ENCODE measurements at places on chromosomes 16 and 17.
A peak's percentile ranks its signal among the peaks of the same experiment; 100 is the strongest.

- no peak for DNase-seq
These were observed 62.6 kb upstream of the ERN1 start for GRCh38 chr17:64192589-64192988.

- DNase-seq = no peak
These were observed 15.3 kb downstream of the LCMT1 start for GRCh38 chr16:25126820-25127232.

GRCh38 chr16:3065069-3065741 lies at the start of gene IL32:
Gene IL32, plus strand, starts transcription at chr16:3065640. Its CDS starts 172 bp downstream, at chr16:3065812.
- no peak for DNase-seq

DNA sequence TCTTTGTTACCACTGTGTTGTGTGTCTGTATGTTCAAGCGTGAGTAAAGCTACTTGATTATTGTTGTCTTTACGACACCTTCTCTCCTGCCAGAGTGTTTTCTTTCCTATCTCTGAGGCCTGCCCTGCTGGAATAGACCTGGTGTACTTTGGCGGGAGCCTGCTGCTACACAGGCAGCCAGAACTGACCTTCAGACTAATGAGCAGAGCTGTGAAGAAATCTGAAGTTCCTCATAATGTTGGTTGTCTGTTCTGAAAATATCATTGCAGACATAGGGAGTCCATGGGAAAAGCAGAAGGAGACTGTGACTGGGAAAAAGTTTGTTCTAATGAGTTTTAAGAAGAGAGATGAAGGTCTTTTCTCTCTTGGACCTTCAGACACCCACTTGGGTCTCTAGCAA lies 9.8 kb downstream of the RHOT1 start:
- no peak for DNase-seq

DNA sequence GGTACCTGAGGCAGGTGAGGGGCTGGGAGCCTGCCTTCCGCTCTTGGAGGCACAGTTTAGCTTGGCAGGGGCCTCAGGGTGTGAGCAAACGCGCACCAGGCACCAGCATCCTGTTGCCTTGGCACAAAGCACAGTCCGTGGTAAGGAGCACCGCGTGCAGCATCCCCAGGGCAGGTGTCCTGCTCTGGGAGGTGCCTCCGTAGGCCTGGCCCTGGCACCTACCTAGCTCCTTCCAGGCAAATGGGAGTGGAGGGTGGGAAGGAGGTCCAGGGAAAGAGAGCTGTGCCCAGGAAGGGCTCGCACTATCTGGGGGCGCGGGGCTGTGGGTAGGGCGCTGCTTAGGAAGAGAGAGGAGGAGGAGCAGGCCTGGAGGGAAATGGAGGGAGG lies 3.1 kb upstream of the GSE1 start:
- DNase-seq = no peak

GRCh38 chr16:23408823-23409298 lies 44.1 kb downstream of the COG7 start:
- no peak for DNase-seq

GRCh38 chr16:49482690-49483089 lies 109.1 kb downstream of the C16orf78 start:
- DNase-seq = no peak

DNA sequence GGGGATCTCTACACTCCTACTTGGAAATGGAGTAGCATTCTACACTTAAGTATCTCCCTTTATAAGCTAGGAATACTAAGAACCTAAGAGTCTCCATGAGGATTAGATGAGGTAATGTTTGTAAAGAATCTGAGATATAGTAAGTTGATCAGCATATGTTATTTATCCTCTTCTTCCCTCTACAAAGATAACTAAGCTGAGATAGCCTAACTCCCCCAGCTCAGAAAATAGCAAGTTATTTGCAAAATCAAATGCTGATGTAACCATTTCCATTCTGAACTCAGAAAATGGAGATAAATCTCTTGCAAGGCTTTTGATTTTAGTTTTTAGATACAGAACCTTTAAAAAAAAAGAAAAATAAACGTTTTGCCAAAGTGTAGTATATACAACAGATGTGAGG lies 526.0 kb downstream of the MAF start:
- peak; percentile 12 for DNase-seq

GRCh38 chr16:14284930-14285512 lies 213.9 kb downstream of the MRTFB start:
- peak; percentile 58 for DNase-seq

DNA sequence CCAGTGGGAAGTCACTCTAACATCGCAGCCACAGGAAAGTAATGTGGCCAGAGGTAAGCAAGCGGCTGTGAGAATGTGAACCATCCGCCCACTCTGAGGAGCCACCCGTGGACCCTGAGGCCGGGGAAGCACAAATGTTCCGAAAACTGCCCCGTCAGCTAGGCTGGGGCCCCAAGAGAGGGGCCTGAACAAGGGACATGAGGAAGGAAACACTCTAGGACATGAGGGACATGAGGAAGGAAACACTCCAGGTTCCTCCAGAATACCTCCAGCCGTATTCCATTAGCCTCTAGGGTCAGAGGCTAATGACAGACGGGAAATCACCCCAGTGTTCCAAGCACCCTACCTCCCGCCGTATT lies 317 bp downstream of the TEFM start:
- peak; percentile 23 for DNase-seq

DNA sequence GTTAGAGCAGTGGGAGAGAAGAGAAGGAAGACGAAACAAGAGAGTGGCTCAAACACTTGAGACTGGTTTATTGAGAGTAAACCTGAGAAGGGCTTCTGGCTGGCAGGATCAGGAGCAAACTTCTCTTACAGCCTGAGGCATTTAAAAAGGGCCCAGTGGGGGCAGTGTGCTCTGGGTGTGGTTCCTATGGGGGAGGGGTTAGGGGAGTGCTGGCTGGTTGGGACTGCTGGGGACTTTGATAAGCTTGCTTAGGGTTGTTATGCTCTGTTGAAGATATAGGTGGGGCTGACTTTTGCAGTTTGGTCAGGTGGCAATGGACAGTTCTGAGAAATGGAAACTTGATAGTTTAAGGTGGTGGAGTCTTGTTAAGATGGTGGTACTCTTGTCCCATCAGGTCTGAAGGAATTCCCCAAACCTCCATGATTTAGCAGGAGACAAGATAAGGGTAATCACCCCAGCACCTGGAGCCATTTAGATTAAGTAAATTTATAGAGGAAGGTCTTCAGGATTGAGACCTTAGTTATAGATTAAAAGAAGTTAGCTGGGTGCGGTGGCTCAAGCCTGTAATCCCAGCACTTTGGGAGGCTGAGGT lies 79.3 kb downstream of the EMP2 start:
- no peak for DNase-seq

- DNase-seq = no peak
These were observed 59.0 kb upstream of the MED9 start for GRCh38 chr17:17417718-17418181.

GRCh38 chr16:31190061-31190460 lies 10.1 kb downstream of the FUS start:
- DNase-seq = no peak

GRCh38 chr17:42522798-42523278 lies 13.2 kb upstream of the NAGLU start:
- no peak for DNase-seq

DNA sequence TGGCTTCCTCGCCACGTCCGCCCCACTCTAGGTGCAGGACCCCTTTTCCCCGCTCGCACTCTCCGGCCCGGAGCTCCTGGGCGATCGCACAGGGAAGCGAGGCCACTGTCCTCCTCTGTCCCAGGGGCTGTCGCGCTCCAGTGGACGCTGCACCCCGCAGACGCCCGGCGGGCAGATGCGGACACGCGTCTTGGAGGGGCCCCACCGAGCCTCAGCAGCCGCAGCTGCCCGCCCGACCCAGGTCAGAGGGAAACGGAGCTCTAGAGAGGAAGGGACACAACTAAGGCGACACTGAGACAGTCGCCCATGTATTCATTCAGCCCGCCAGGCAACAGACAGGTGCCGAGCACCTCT lies 726 bp upstream of the SLC13A5 start:
- no peak for DNase-seq
